ENCODE measurements at places on chromosomes 3 and 15.

- no peak for DNase-seq
Measured at GRCh38 chr3:131881777-131882176, 153.0 kb downstream of the CPNE4 start.

GRCh38 chr3:163863146-163863545 lies 1215.2 kb downstream of the SI start:
- no peak for DNase-seq

DNA sequence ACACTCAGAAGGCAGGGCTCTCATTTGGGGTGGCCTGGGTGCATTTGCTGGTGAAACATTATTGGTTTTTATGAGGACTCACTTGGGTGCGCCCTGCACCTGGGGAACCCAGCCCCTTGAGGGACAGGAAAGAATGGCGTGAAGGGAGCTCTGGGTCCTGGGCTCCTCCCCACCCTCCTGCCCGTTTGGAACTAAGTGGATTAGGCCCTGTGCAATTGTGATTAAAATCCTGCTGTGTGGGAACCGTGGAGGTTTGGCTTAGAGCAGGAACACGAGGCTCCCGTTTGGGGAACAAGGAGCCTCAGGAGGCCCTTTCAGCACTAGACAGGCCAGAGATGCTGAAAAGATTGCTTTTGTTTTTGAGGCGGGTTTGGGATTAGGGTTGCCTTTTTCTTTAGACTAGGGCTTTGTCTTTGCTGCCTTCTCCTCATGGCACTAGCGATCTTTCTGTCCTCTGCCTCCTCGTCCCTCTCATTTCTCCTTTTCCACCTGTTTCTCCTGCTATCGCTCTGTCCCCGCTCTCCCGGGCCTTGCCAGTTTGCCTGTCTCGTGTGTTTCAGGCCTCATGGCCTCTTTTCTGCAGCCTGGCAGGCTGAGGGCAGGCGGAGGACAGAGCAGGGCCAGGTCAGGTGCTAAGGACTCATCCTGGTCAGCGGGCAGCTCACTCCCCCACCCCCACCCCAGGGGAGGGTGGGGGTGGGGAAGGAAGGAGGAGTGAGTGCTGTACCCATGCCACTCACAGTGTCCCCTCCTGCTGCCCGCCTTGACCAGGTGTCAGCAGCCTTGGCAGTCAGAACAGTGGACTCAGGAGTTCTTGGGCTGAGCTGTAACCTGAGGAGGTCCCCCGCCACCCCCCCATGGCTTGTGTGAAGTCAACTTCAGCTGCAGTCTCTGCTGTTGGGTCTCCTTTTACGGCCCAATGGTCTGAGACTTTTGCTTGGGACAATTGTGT lies 8.6 kb downstream of the MAPKAPK3 start:
- DNase-seq: no peak

- no peak for DNase-seq
Measured at GRCh38 chr3:36562945-36563344, 182.6 kb downstream of the STAC start.

DNA sequence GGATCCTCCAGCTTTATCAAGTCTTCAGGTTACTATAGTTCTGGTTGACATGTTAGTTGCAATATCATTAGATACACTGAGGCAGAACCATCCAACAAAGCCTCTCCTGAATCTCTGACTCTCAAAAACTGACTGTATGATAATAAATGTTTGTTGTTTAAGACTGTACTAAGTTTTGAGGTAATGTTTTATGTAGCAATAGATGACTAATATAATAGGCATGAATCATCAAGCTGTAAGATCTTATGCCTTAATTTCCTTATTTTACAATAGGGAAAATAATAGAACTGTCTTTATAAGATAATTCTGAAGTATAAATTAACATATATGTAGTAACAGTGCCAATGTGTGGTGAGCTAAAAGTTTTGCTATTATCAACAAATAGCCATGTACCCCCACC lies 88.9 kb upstream of the TBC1D5 start:
- no peak for DNase-seq

DNA sequence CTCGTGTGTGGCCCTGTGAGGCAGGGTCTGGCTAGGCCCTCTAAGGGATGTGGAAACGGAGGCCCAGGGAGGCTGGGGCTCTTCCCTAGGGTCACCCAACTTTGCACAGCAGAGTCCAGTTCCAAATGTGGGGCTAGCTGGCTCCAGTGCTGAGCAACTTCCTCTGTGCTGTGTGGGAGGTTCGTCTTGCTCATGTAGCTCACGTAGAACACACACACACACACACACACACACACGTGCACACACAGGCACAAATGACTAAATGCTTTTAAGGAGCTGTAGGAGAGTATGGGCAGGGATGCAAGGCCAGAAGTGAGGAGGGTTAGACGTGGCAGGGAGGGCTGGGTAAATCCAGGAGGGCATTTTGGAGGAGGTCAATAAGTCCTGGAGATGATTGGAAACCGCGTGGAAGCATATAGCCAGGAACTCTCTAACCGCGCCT lies 213.8 kb downstream of the RPLP1 start:
- no peak for DNase-seq

GRCh38 chr15:41429003-41429890 lies 12.4 kb downstream of the RTF1 start:
- no peak for DNase-seq

GRCh38 chr3:80234706-80235105 lies 466.9 kb upstream of the ROBO1 start:
- DNase-seq: no peak

DNA sequence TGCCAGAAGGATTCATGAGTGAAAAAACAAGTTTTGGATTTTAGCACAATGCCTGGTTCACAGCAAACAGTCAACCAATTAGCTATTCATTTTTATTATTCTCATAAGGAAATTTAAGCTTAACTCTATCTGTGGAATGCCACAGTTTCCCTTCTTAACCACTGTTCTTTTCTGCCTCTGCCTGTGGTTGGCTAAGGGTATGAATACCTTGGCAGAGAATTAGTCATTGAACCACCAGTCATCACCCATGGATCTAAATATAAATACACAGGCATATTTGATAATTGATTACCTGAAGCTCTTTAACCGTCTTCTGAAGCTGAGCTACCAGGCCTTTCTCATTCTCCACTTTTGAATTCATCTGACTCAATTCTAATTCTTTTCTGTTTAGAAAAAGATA lies 79.9 kb downstream of the MYH15 start:
- no peak for DNase-seq

GRCh38 chr15:58457466-58457965 lies 25.7 kb downstream of the LIPC start:
- DNase-seq: no peak

GRCh38 chr3:20537234-20537633 lies 351.2 kb upstream of the SGO1 start:
- DNase-seq: no peak

DNA sequence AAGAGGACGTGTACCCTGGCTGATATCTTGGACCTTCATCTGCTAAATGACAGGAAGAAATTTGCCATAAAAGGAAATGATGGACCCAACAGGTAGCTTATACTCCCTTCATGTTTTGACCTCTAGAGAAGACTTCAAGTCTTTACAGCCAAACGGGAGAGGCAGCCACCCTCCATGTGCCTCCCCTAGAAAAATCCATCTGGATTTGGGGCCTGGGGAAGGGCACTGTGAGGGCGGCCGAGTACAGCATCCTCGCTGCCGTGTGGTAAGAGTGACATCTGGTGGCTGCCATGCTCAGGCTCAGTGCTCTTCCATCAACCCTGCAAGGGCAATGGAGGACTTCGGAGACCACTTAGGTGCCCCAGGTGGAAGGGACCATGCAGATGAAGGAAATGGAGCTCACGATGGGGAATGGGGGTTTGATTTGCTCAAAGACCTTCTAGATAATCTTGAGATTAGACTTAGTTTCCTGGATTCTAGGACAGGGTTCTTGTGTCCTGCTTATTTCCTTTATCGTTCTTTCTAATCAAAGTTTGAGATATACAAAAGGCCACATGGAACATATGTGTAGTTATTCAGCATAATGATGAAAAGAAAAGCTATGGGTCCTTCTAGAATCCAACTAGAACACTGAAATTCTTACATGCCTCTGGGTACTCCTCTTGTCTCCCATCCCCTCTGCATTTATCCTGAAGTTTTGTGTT lies 44.4 kb downstream of the AQP9 start:
- DNase-seq: peak; percentile 41

GRCh38 chr3:23455084-23455483 lies 252.0 kb downstream of the UBE2E2 start:
- DNase-seq: no peak

DNA sequence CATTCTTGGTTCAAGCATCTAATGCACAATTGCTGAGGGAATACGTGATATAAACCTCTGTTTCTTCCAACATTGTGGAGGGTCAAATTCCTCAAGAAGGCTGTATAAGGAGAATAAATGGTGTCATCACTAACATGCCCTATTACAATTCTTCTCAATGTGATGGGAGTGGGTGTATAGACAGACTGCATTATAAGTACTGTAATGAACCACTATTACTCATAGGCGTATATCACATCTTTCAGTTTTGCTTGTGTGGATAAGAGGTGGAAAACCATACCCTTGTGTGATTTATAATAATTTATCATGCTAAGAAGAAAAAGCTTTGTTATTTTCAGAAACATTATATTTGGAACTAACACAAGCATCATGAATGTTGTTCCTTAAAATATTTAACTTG lies 35.3 kb upstream of the BBX start:
- DNase-seq: no peak

DNA sequence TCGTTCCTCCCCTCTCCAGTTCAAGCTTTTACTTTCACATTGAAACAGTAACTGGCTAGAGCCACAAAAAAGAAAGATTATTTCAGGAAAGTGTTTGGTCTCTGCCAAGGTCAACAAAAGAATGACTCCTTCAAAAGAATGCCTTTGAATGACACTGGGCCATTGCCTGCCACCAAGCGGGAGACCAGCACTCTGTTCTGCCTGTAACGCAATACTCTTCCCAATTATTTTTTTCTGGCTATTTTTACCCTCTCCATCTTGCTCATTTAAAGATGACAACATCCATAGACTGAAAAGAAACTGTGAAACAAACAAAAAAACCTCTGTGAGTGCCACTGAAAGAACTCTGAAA lies 37.3 kb downstream of the EHHADH start:
- no peak for DNase-seq

GRCh38 chr3:172135185-172135584 lies 95.8 kb downstream of the FNDC3B start:
- no peak for DNase-seq

DNA sequence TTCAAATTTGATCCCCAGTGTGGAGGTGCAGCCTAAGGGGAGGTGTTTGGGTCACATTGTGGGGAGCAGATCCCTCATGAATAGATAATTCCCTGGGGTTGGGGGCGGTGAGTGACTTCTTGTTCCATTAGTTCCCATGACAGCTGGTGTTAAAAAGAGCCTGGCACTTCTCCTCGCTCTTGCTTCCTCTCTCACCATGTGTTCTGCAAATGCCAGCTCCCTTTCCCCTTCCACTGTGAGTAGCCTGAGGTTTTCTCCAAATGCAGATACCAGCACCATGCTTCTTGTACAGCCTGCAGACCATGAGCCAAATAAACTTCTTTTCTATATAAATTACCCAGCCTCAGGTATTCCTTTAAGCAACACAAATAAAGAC lies 23.1 kb downstream of the RIOX2 start:
- DNase-seq: no peak

DNA sequence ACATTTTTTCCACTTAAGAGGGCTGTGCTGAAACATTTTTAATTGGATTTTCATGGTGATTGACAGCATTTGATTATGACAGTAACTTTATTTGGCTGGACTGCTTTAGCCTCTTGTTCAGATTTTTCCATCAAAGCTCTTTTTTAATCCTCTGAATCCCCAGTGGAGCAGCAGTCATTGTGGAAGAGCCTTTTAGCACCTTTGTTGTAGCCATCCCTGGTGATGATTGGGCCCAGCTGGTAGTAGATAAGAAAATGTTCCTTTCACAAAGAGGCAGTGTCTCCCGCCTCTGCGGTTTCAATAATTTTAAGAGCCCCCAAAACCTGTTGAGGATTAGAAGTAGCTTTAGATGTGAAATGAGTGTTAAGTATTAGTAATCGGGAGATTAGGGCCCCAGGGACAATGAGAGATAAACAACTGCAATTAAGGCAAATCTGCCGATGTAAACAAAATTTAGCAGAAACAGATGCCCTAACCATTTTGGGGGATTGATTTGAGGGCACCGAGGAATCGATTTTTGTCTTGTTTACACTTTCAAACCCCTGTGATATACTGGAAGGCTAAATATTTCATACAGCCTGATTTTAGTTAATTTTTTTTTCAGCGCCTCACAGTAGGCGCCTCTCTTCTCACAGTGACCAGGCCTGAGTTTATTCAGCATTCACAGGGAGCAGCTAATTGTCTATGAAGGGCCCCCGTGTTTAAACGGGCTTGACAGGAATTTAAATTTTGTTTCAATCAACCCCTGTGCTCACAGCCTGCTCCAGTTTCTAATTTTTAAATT lies 43.2 kb upstream of the SKOR1 start:
- DNase-seq: no peak
